ENCODE measurements at places on chromosomes 6 and 20.

DNA sequence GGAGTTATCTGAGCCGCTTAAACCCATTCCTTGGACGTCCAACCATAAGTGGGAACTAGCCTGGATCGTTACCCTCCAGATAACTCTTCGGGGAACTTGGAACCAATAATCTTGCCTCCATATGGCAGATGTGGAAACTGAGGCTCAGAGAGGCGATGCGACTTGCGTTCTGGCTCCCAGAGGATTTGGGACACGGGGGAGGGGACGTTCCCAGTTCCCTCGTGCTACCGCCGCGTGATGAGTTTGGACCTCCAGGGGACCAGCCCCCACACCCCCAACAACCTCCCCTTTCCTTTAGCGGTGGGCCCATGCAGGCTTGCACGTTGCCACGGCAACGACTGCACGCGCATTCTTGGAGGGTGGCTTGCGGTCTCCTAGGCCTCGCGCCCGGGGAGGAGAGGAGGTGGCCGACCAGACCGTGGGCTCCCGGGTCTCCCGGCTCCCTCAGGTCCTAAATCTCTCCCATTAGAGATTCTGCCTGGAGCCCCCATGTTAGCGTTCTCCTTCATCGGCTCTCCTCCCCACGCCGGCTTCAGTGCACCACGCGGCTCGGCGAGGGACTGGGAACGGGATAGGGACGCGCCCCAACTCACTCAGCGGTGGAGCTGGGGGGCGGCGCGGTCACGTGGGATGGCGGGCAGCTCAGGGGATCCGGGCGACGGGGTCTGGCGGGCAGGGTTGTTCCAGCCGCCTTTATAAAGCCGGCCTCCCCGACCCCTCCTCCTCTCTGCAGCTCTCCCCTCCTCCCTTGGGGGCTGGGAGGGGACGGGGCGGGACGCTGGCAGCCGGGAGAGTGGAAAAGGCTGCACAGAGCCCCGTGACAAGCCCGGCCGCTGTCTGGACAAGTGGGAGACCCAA is at the start of gene PLTP:
PLTP (minus strand) TSS at position 670 of the 858 bp plus-strand sequence. CDS start 703 bp downstream, outside the sequence.
- DNase-seq, result no peak

GRCh38 chr20:45308117-45308778 is at the start of gene MATN4:
MATN4 (minus strand) TSS chr20:45308299; CDS start chr20:45305582, 2,717 bp downstream.
- no peak for DNase-seq

- DNase-seq, result no peak
Measured at GRCh38 chr20:19976595-19977372, 40.4 kb upstream of the NAA20 start.

- no peak for DNase-seq
Measured at GRCh38 chr6:3865463-3865862, 16.3 kb downstream of the FAM50B start.

- no peak for DNase-seq
Measured at GRCh38 chr6:125918681-125919566, 37.6 kb upstream of the HINT3 start.

DNA sequence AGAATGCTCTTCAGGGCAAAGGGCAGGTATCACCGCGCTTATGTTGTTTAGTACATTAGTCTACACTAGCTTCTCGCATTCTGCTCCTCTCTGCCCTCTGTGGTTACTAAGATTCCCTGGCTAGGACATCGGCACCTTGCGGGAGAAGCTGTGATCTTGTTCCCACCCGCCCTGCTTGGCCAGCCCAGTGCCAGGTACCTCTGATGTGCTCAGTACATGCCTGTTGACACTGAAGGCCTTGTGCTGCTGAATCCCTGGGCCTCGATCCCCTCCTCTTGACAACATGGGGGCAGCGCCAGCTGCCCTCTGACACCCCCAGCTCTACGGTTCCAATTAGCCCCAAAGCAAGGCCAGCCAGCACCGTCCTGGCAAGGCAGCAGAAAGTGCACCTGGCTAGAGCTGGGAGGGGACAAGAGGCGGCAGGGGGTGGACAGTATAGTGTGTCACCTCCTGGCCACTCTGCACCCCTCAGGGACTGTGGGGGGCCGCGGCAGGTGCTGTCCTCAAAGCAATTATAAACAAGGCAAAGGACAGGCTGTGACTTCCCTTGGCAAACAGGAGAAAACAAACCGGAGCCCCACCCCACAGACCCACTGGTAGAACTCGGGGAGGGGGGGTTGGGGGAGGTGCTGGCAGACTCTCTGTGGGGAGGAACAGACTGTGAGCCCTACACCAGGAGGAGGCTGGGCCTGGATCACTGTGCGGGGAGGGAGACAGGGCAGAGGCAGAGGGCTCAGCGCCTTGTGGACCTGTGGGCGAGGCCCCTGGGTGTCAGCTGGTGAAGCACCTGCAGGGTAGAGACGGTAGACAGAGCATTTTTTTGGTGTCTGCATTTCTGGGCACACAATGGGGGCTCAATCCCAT is 7.1 kb downstream of the TFEB start:
- DNase-seq, result no peak

GRCh38 chr6:44645276-44645675 is 257.8 kb downstream of the CDC5L start:
- no peak for DNase-seq

GRCh38 chr20:11182720-11183119 is 508.9 kb upstream of the JAG1 start:
- DNase-seq, result no peak

DNA sequence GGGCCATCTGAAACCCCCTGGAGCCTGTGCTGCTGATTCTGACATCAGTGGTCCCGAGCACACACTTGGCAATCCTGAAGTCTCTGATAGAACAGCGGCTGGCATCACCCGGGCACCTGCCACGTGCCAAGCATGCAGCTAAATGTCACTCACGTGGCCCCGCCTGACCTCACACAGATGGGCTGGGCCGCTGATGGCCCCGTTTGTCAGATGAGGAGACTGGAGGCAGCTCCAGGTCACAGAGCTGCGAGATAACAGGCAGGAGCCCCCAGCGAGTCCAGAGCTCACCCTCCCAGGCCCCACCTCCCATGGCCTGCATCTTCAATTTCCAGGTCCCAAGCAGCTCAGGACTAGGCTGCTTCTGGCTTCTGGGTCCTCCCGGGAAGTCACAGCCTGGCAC is 67.2 kb downstream of the YTHDF1 start:
- DNase-seq, result no peak

GRCh38 chr6:293193-294174 is 1.2 kb downstream of the DUSP22 start:
- no peak for DNase-seq

- DNase-seq, result no peak
Measured at GRCh38 chr6:25417046-25417605, 138.0 kb downstream of the CARMIL1 start.
